ENCODE measurements at places on chromosomes 7 and 10.

DNA sequence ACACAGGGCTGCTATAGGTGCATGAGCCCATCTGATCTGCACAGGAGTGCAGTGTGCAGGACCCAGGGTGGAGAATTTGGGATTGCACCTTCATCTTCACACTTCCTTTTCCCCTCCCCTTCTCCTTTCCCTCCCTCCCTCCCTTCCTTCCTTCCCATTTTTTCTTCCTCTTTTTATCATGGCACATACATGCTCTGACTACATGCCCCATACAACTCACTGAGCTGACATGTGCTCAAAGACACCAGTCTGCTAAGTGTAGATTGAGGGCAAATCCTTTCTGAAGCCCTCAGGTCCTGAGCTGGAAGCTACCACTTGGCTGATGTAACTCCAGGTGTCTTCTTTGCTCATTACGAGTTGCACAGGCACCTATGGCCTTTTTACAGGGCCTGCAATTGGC is 365.3 kb upstream of the ZNF32 start:
- DNase-seq, result no peak

- no peak for DNase-seq
These were observed 895 bp downstream of the VSTM2A start for GRCh38 chr7:54543051-54543488.

- no peak for DNase-seq
These were observed 281.6 kb downstream of the AGMO start for GRCh38 chr7:15280078-15280733.

DNA sequence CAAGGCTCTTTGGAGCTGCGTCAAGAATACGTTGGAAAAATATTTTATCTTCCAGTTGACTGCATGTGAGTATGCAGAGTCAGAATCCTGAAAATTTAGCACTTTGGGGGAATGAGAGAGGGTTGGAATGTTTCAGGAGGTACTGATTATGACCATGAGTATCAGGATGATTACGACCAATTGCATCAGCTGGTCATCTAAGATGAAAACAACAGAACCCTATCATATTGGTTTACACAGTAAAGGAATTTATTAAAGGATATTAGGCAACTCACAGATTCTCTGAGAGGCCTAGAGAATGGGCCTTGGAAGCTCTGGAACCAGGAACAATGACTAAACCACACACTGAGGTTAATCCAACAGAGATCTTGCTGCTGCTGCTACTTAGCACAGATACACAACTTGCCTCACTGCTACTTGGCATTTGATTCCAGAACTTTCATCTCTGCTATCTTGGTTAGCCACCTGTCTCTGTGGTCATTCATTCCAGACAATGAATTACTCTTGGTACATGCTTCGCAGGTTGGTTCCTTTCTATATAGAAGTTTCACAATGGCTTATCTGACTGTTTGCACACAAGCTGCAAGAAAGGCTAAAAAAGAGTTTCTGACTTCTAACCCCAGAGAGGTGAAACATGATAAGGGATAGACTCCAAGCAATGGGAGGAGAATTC is 68.0 kb upstream of the CTTNBP2 start:
- no peak for DNase-seq

- no peak for DNase-seq
These were observed 150.9 kb downstream of the POLR1F start for GRCh38 chr7:19557726-19558465.

DNA sequence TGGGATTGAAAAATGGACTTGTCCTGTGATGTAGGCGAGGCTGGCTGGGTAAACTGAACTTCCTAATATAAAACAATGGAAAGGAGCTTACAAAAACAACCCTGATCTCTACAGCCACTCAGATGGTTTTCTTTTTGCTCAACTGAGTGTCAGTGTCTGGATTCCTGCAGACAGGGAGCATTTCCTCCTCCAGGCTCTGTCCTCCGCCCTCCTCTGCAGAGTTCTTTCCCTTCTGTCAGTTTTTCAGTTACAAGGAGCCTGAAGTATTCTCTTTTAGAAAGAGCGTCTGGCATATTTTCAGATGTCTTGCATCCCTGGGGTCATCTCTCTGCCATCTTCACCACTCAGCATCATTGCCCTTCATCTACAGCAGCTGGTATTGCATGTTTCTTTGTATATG is 50.0 kb upstream of the PITRM1 start:
- DNase-seq, result no peak

DNA sequence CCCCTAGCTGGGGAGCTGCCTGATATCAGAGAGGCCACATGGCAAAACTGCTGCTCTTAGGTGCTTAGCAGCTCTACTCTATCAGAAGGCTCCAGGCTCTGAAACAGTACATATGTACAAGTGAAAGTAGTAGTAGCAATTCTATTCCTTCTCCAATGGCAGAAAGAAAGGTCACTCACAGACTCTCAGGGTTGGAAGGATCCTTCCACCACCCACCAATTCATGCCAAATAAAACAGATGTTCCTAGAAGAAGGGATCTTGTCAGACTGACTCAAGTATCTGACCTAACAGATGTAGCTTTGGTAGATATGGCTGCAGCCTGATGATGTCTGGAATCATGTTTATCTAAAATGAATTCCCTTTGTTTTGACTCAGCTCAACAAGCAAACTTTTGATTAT is 8.0 kb upstream of the ALDH18A1 start:
- no peak for DNase-seq
